ENCODE measurements at places on chromosomes 3 and 15.

GRCh38 chr3:106140431-106140830 lies 271.6 kb upstream of the CBLB start:
- DNase-seq, result no peak

DNA sequence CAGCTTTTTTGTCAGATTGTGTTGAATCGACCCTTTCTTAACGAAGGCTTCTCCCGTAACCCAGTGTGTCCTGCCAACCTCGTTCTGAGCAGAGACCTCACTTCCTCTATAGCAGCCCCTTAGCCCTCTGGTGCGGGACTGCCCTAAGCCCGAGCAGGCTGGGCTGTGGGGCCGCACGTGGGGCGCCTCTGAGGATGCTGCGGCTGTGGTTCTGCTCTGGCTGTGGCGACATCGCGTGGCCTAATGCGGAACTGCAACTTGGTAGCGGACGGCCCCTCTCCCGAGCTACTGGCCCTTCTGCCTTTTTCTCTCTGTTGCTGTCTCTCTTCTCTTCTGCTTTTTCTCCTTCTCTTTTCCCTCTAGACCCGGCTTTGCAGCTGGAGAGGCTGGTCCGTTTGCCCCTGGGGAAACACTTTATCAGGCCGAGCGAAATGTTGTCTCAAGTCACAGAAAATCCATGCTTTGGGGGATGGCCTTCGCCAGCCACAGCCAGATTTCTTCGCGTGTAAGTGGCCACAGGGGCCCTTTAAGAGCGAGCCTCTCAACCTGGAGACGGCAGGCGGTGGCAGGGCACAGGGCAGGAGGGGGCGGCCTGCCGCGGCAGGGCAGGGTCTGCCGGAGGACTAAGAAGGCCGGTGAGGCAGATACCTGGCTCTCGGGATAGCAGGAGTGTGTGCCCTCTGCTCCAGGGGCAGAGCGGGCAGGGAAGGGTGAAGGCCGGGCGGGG lies 19.4 kb upstream of the KIF23 start:
- DNase-seq, result no peak

DNA sequence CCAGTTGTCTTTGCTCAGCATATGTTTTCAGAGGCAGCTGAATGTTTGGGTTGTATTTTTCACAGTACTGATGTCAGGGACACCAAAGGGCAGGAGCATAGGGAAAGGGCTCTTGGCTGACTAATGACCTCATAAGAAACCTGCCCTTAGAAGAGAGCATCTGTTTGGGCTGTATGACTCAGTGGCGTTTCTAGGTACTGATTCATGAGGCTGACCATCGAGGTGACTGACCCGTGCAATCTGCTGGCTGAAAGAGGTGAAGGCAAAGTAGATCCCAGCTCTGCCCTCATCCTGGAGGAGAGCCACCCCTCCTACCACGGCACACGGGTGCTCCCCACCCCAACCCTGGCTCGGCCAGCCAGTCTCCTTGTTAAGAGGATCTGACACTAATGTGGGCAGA lies 8.3 kb downstream of the LMCD1 start:
- no peak for DNase-seq

GRCh38 chr3:112030901-112031300 lies 3.6 kb upstream of the TMPRSS7 start:
- no peak for DNase-seq

- DNase-seq, result no peak
Observed at GRCh38 chr3:119976214-119976613, 118.0 kb downstream of the GSK3B start.

GRCh38 chr3:39809995-39810595 lies 686 bp downstream of the MYRIP start:
- no peak for DNase-seq
